Activated CD8-positive, alpha-beta T cell treated with anti-CD3 and anti-CD28 coated beads, Interleukin-2, amount 10 ng/mL, durations not matched to agents 7 days and 5 days (primary cell): ENCODE measurements at places on chromosomes 3 and 15. TPM values are rescaled to one million over a fixed set of nuclear protein-coding genes. Genes with fewer than 3 reads are reported as not detected.

- H3K4me3 ChIP-seq, result no peak overlapping the region
- no peaks in the 10 kb centered on the region for H3K36me3 ChIP-seq
- no peaks in the 10 kb centered on the region for H3K4me1 ChIP-seq
- DNase-seq, result no peak
Measured at GRCh38 chr3:125431391-125431790, 56.3 kb upstream of the ZNF148 start.

GRCh38 chr15:75770131-75770530 lies 57.5 kb upstream of the CSPG4 start:
- H3K27me3 ChIP-seq, result peaks cover 4% of the 10 kb centered on the region
- H3K4me1 ChIP-seq, result no peaks in the 10 kb centered on the region
- no peak for DNase-seq
- no peak overlapping the region for H3K4me3 ChIP-seq
- H3K36me3 ChIP-seq, result no peaks in the 10 kb centered on the region

The SPTBN5 gene
- total RNA-seq, result 0.21 TPM

The SHISA5 gene
- 201 TPM for total RNA-seq

The ECT2 gene
- total RNA-seq, result 57.2 TPM
